RWPE2 (cell line): ENCODE measurements at places on chromosomes 11 and 22.

GRCh38 chr11:16958833-16959232, 55.4 kb downstream of the PLEKHA7 start:
- H3K4me3 ChIP-seq: no peak overlapping the region
- no peak for DNase-seq
- H3K36me3 ChIP-seq: no peaks in the 10 kb centered on the region

GRCh38 chr11:133064152-133064877, 468.0 kb downstream of the OPCML start:
- no peak for DNase-seq
- no peaks in the 10 kb centered on the region for H3K36me3 ChIP-seq
- H3K27me3 ChIP-seq: no peaks in the 10 kb centered on the region
- H3K4me1 ChIP-seq: no peaks in the 10 kb centered on the region
- peak overlapping the region; percentile 16 for H3K4me3 ChIP-seq

DNA sequence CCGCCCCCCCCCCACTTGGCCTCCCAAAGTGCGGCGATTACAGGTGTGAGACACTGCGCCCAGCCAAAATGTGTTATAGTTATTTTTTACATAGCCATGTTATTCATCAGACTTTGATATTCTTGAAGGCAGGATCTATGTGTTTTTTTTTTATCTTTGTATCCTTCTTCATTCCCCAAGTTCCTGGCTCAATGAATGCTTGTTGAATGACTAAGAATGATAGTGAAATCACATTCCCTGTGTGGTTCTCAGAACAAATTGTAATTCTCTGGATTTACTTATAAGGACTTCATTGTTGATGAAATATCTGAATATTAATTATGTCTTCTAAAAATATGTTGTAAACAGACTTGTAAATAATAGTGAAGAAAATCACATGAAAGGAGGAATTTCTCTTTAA, 33.5 kb downstream of the MMP7 start:
- H3K27me3 ChIP-seq: no peaks in the 10 kb centered on the region
- peaks cover 15% of the 10 kb centered on the region for H3K4me1 ChIP-seq
- DNase-seq: no peak
- H3K36me3 ChIP-seq: no peaks in the 10 kb centered on the region

GRCh38 chr22:45760682-45761081, 89.0 kb downstream of the ATXN10 start:
- peaks cover 16% of the 10 kb centered on the region for H3K36me3 ChIP-seq
- H3K27me3 ChIP-seq: no peaks in the 10 kb centered on the region
- H3K27ac ChIP-seq: peak overlapping the region; percentile 25
- H3K4me3 ChIP-seq: no peak overlapping the region
- H3K4me1 ChIP-seq: no peaks in the 10 kb centered on the region

DNA sequence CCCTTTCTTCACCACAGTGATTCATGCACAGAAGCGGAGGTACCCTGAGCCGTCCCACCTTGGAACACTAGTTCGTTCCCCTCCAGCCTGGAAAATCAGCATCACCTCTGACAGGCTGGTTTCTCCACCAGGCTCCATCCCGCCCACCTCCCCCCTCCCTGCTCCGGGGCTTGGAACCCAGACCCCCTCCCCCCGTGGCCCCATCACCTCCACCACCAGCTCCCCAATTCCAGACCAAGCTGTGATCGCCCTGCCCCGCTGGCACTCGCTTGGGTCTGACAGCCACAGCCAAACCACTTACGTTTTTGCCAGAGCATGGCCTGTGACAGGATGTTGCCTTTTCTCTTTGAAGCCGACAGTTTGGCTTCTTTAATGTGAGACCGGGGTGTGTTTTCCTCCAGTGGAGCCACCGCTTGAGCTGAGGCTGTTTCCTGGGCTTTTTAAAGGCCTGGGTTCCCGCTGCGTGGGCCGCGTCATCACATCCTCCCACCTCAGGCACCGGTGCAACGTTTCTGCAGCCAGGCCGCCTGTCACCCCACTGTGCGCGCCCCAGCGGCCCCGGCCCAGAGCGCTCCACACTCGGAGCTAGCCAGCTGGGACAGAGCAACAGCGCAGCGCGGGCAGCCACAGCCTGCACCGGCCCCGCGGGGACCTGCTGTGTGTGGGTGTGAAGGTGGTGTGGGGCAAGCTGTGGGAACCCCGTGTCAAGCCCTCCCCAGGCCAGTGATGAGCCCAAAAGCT, at the start of gene POU2AF1:
Gene POU2AF1 (minus strand): TSS at position 415 of the 741 bp plus-strand sequence. CDS start 98 bp downstream, at position 317.
- H3K36me3 ChIP-seq: no peaks in the 10 kb centered on the region
- H3K4me1 ChIP-seq: peaks cover 9% of the 10 kb centered on the region
- no peak within 1 kb of the TSS for H3K4me3 ChIP-seq
- no peak within 1 kb of the TSS for H3K27ac ChIP-seq
- DNase-seq: no peak

DNA sequence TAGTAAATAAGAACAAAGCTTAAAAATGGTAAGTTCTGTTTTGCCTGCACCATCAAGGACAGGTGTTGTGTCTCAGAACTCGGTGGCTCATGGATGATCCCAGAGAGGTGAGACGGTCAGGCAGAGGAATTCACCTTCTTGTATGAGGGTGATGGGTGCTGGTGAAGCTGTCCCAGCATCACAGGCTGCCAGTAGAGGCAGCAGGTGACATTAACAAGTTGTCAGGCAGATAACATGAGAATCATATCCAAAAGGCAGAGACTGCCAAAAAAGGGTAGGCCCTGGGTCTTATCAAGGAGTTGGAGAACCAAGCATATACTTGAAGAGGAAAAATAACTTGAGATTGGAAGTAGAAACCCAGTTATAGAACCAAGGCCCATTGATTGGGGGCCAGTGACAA, 437.8 kb downstream of the DYNC2H1 start:
- no peak overlapping the region for H3K4me3 ChIP-seq
- no peaks in the 10 kb centered on the region for H3K36me3 ChIP-seq
- H3K4me1 ChIP-seq: no peaks in the 10 kb centered on the region
- H3K27me3 ChIP-seq: no peaks in the 10 kb centered on the region
- no peak for DNase-seq

- DNase-seq: no peak
- no peaks in the 10 kb centered on the region for H3K27me3 ChIP-seq
- peaks cover 24% of the 10 kb centered on the region for H3K4me1 ChIP-seq
- peak overlapping the region; percentile 51 for H3K27ac ChIP-seq
These were observed 512 bp downstream of the TOLLIP start for GRCh38 chr11:1308743-1309497.

GRCh38 chr11:128708660-128709059, 14.8 kb downstream of the FLI1 start:
- no peak for DNase-seq
- no peaks in the 10 kb centered on the region for H3K36me3 ChIP-seq
- H3K27ac ChIP-seq: peak overlapping the region; percentile 95
- no peaks in the 10 kb centered on the region for H3K27me3 ChIP-seq
- no peak overlapping the region for H3K4me3 ChIP-seq
- H3K4me1 ChIP-seq: peaks cover 44% of the 10 kb centered on the region

GRCh38 chr22:32712644-32713355, 88.7 kb upstream of the TIMP3 start:
- peaks cover 2% of the 10 kb centered on the region for H3K4me1 ChIP-seq
- no peaks in the 10 kb centered on the region for H3K36me3 ChIP-seq
- no peak overlapping the region for H3K4me3 ChIP-seq
- H3K27me3 ChIP-seq: no peaks in the 10 kb centered on the region
- DNase-seq: no peak
- no peak overlapping the region for H3K27ac ChIP-seq

DNA sequence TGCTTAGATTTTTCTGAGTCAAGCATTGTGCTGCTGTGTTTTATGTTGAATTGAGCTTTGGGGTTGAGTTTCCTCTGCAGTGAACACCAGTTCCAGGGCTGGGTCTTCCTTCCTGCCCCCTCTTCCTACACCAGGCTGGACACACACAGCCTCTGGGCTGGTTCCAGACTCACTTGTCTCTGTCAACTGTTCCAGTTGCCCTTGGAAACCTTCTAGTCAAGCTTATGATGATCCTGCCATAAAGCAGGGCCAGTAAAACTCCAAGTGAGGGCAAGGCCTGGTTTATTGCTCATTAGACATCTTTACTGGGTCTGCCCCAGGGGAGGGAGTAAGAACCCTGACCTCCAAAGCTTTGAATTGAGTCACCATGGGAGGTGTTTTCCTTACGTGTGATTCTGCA, 61.1 kb downstream of the KIAA1671 start:
- DNase-seq: no peak
- no peaks in the 10 kb centered on the region for H3K27me3 ChIP-seq
- H3K36me3 ChIP-seq: peaks cover 25% of the 10 kb centered on the region
- peaks cover 3% of the 10 kb centered on the region for H3K4me1 ChIP-seq
- H3K27ac ChIP-seq: peak overlapping the region; percentile 20

- H3K27me3 ChIP-seq: peaks cover 6% of the 10 kb centered on the region
- H3K4me3 ChIP-seq: no peak overlapping the region
- DNase-seq: no peak
- no peak overlapping the region for H3K27ac ChIP-seq
- no peaks in the 10 kb centered on the region for H3K4me1 ChIP-seq
These were observed 121.5 kb downstream of the CNTN5 start for GRCh38 chr11:99142237-99142636.

DNA sequence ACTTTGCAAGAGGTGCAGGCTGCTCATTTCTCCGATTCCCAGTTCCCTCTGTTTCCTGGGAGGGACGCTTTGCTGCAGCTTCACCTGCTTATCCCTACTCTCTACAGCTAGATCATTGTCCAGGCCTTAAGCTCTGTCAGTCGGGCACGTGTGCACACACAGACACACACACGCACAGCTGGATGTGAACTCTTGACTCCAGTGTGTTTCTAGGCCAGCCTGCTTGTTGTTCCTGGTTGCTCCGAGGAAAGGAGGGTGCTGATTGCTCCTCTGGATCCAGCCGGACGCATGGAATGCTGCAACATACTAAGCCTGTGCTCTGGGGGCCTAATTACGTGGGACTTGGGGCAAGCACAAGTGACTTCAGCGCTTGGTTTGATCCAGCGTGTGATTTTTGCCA, 19.7 kb downstream of the ZNRF3 start:
- no peak for DNase-seq
- no peak overlapping the region for H3K4me3 ChIP-seq
- no peaks in the 10 kb centered on the region for H3K36me3 ChIP-seq
- no peaks in the 10 kb centered on the region for H3K27me3 ChIP-seq

DNA sequence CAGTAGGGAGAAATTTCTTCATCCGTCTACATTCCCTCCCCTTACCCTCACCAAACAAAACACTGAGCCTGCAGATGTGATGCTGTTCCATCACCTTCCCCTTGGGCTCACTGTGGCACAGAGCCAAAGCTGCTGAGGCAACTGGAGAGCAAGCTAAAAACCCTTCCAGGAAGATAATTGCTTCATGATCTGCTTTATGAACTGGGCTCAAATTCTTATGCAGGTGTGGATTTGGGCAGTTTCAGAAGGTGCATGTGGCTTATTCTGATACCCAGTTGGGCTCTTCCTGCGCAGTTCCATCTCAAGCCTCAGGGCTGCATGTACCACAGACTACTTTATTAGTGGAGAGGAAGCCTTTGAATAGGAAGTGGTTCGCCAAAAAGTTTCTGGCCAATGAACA, 58.3 kb downstream of the AAMDC start:
- H3K36me3 ChIP-seq: peaks cover 15% of the 10 kb centered on the region
- H3K4me1 ChIP-seq: no peaks in the 10 kb centered on the region
- no peak for DNase-seq
- no peak overlapping the region for H3K4me3 ChIP-seq

- H3K36me3 ChIP-seq: no peaks in the 10 kb centered on the region
- H3K27ac ChIP-seq: no peak overlapping the region
- DNase-seq: no peak
- H3K27me3 ChIP-seq: no peaks in the 10 kb centered on the region
- H3K4me3 ChIP-seq: no peak overlapping the region
These were observed 28.9 kb downstream of the RAB39A start for GRCh38 chr11:107957109-107957588.

DNA sequence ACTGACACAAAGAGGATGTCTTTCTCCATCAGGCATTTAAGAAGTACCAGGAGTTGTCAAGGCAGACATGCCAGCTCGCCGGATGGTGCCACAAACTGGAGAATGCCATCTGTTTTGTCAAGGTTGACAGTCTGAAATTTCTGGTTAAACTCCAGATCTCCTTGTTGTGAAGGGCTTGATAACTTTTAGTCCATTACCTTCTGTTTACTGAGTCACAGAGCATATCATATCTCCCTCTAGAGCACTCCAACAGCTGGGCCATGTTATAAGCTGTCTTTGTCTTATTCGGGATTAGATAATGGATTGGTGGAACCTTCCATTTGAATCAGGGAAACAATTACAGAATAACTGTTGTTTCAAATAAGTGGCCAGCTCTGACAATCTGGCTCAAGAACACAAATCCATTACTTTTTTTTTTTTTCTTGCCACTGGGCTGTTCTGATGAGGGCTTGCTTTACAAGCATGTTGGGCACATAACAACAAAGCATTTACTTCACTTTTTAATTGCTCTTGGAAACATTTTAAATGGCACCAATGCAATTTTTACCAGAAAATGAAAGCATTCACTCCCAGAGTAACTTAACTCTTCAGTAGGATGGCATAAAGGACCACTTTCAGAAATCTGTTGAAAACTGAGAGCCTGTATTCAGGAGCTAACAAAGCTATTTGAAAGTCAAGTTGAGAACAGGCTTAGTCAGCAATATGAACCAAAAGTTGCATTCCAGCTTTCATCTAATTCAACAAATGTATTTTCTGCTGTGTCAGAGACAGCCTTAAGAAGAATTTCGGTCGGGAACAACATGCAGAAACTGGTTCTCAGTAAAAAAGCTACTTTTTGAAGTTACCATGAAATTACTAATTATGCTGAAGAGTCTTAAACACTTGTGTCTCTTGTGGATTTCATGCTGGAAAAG, 227.6 kb upstream of the PITPNB start:
- H3K4me3 ChIP-seq: no peak overlapping the region
- no peak for DNase-seq
- no peak overlapping the region for H3K27ac ChIP-seq
- H3K4me1 ChIP-seq: peaks cover 13% of the 10 kb centered on the region
- H3K36me3 ChIP-seq: no peaks in the 10 kb centered on the region

- H3K27me3 ChIP-seq: no peaks in the 10 kb centered on the region
- DNase-seq: peak; percentile 34
- no peak overlapping the region for H3K4me3 ChIP-seq
- H3K27ac ChIP-seq: no peak overlapping the region
- H3K4me1 ChIP-seq: peaks cover 5% of the 10 kb centered on the region
These were observed 34.2 kb upstream of the CACNG2 start for GRCh38 chr22:36737776-36738175.

DNA sequence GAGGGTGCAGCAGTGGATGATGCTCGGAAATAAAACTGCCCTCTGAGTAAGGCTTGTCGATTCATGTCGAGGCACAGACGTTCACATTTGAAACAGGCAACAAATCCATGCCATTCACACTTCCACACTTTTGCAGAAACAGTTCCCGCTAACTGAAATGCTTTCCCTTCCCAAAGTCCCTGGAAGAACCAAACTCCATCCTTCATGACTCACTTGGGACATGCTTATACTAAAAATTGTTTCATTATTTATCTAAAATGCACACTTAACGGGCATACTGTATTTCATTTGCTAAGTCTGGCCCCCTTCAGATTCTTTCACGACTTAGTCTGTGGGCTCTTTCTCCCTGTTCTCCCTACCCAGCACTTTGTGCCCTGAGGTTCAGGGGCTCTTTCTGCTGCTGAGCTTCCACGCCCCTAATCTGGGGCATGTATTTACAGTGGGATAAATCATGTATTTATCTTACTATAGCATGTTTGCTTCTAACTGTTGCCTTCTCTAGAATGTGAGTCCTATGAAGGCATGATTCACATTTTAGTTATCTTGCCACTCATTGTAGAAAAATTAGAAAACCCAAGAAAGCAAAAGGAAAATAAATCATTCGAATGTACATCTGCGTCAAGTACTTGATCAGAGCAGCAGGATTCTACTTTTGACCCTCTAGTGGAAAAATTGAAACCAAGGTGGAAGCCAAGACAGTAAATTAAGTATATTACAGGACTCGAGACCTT, 12.5 kb downstream of the SCGB1A1 start:
- DNase-seq: no peak
- H3K4me1 ChIP-seq: peaks cover 19% of the 10 kb centered on the region
- peak overlapping the region; percentile 0 for H3K27ac ChIP-seq
- H3K36me3 ChIP-seq: no peaks in the 10 kb centered on the region
- H3K4me3 ChIP-seq: no peak overlapping the region
- no peaks in the 10 kb centered on the region for H3K27me3 ChIP-seq
